ENCODE measurements at places on chromosomes 3 and 15. TPM values are rescaled to one million over a fixed set of nuclear protein-coding genes. Genes with fewer than 3 reads are reported as not detected.

CHAC1 gene
- total RNA-seq, result 11.9 TPM

GOLGA6L22 gene
- total RNA-seq, result not detected

DNA sequence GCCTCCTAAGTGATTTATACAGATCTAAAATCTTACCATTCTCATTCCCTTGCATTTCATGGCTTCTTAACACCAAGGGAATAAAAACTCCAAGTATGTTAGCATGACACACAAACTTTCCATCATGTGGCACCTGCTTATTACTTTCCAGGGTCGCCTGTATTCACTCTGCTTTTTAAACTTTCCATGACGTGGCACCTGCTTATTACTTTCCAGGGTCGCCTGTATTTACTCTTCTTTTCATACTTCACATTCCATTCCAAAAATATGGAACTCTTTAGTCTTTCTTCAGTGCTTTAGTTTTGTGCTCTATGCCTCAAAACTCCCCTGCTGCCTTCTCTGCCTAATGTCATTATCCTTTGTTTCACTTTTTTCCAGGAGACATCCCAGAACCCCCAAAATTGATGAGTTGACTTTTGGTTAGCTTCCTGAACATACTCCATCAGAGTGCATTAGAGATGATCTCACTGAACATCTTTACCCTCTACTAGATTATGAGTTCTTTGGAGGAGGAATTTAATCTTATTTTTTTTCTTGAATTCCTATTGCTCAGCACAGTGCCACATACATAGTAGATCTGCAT, 47.0 kb downstream of the CALML4 start:
- no peak overlapping the region for H3K27ac ChIP-seq
- no peaks in the 10 kb centered on the region for H3K27me3 ChIP-seq
- no peaks in the 10 kb centered on the region for H3K4me1 ChIP-seq
- DNase-seq, result no peak
- peaks cover 27% of the 10 kb centered on the region for H3K36me3 ChIP-seq

DNA sequence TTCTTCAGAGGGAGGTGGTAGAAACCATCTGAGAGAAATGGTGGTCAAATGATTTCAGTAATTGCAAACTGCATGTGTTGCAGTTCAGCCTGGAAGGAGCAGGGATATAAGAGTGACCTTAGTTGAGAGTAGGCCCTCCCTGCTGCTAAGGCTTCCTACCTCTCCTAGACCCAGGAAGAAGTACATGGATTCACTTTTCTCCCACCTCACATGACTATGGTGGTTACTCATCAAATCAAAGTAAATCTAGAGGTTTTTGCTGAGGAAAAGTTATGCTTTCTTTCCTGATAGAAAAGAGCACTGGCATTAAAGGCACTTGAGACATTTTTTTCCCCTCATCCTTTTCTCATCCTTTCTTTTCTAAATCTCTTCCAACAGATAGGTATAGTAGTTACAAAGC, 43.2 kb upstream of the LEKR1 start:
- H3K27ac ChIP-seq, result no peak overlapping the region
- H3K4me1 ChIP-seq, result no peaks in the 10 kb centered on the region

GRCh38 chr3:10982782-10983181, 9.8 kb upstream of the SLC6A1 start:
- H3K4me1 ChIP-seq, result peaks cover 23% of the 10 kb centered on the region
- no peak overlapping the region for H3K4me3 ChIP-seq
- no peak for DNase-seq
- H3K27me3 ChIP-seq, result no peaks in the 10 kb centered on the region
- no peaks in the 10 kb centered on the region for H3K36me3 ChIP-seq
- no peak overlapping the region for H3K27ac ChIP-seq

All from right atrium auricular region (tissue), 2 donors.